ENCODE measurements at places on chromosomes 7 and 10.
A peak's percentile ranks its signal among the peaks of the same experiment; 100 is the strongest.

DNA sequence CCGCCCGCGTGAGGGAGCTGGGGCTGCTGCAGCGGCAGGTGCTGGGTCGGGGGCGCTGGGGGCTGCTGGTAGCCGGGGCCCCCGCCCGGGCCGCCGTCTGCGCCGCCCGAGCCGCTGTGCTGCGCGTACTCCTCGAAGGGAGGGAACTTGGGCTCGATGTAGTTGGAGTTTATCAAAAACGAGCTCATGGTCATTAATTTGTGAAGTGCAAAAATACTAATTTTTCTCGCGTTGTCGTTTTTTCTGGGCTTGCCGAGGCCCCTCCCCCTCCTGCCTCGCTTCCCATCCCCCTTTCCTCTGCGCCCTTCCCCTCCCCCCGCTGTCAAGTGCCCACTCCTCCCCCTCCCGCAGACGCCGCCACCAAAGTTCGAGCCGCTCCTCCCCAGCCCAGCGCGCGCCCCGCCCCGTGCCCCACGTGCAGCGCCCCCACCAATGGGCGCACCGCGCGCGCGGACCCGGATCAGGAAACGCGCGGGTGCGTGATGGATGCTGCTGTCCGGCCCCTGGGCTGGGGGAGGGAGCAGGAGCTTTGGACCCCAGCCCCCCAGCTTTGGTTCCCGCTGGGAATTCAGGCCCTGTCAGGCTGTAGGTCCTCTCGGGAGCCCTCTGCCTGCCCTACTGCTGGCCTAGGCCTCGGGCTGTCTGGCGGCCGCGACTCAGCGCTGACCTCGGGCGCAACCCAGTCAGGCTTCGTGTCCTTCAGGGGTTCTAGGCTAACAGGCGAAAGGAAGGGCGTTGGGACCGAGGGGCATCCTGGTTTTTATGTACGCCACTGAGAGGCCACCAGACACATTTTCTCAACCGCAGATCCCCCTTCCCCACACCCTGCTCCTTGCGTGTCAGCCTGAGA lies at the start of gene HOXA4:
Gene HOXA4, minus strand, starts transcription at position 218 of the 850 bp plus-strand sequence. Its CDS starts 24 bp downstream, at position 194.
- DNase-seq = peak; percentile 92

DNA sequence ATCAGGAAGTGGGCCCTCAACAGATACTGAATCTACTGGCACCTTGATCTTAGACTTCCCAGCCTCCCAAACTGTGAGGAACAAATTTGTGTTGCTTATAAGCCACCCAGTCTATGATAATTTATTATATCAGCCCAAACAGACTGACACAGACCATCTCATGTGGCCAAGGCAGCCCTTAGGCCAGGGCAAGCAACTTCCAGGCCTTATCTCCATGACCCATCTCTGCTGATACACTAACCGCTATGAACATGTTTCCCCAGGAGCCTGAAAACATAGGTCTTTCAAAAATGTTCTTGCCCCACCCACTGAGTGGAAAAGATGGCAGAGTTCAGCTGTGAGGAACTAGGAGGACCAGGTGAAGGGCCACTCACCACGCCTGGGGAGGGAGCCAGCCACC lies 3.2 kb upstream of the BLOC1S2 start:
- no peak for DNase-seq

- peak; percentile 12 for DNase-seq
Observed at GRCh38 chr10:48934672-48935501, 4.8 kb downstream of the LRRC18 start.

- DNase-seq = peak; percentile 72
Observed at GRCh38 chr10:62594093-62594520, 210.4 kb upstream of the ADO start.

DNA sequence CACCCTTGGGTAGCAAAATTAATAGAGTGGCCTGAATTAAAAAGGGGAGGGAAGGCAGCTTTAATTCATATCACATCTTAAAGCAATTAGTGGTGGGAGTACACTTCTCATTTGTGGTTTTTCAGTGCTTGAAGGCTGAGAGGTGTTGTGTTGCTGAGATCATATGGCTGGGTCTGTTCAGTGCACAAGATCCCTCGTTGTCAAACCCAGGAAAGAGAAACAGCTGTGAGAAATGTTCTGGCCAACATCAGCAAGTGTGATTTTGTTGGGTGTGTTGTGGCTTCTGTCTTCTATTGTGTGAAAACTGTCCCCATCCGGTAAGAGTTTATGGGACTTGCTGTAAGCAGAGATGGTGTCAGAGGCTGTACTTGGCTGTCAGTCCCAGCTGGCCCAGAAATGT lies 197.9 kb upstream of the BMPER start:
- no peak for DNase-seq

DNA sequence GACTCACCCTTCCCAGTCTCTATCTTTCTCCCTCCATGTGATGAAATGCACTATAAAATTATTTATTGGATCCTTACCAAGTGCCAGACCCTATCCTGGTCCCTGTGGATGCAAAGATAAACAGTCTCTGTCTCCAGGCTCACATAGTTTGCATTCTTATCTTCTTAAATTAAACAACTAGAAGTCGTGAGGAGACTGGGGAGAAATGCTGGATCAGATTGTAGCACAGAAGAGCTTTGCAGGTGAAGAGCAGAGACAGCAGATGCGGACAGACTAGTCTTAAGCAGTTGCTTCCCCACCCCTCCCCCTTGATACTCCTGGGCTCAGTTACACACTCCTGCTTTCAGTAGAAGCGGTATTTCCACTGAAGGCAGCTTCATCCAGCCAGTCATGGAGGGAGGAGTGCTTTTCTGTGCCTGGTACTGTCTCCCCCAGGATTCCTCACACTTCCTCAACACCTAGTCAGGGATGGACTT lies 20.8 kb upstream of the CDK1 start:
- DNase-seq = no peak

DNA sequence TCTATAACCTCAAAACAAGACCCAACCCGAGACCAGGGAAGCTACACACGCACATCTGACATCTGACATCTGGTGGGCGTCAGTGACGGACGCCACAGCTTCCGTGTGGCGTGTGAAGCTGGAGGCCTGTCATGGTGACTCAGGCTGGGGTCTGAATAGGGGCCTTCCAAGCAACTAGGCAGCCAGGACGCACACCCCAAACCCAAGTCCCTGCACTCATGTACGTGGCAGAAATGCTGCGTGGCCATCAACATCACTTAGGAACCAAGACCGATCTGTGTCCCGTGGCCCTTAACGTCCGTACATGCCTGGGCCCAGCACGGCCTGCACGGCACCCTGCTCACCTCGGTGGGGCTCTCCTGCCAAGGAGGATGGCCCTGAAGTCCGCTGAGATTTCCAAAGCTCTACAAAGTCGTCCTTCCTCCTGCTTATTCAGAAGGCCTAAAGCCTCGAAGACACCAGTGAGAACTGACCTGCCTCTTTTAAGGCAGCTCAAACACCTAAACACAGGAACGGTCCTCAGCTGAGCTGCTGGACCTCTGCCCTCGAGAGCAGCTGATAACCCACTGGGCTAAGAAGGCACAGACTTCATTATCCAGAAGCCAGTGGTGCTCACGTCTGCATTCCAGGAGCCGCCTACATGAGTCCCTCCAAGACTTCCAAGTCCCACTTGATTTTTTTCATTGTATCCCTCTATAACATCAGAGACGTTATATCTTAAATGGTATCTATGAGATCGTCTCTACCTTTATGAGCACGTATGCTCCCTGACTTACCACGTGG lies 82.5 kb downstream of the DIP2C start:
- DNase-seq = no peak

GRCh38 chr7:25694699-25695098 lies 457.3 kb upstream of the NFE2L3 start:
- DNase-seq = peak; percentile 1

DNA sequence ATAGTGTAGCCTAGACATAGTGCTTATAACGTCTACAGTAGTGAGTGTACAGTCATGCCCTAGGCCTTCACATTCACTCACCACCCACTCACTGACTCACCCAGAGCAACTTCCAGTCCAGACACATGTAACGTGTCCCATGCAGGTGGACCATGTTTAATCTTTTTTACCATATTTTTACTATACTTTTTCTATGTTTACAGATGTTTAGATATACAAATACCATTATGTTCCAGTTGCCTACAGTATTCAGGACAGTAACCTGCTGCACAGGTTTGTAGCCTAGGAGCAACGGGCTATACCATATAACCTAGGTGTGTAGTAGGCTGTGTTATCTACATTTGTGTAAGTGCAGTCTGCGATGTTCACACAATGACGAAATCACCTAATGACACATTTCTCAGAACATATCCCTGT lies 11.0 kb downstream of the MPP7 start:
- peak; percentile 82 for DNase-seq

- DNase-seq = peak; percentile 5
Observed at GRCh38 chr7:20146451-20146850, 70.7 kb downstream of the MACC1 start.

DNA sequence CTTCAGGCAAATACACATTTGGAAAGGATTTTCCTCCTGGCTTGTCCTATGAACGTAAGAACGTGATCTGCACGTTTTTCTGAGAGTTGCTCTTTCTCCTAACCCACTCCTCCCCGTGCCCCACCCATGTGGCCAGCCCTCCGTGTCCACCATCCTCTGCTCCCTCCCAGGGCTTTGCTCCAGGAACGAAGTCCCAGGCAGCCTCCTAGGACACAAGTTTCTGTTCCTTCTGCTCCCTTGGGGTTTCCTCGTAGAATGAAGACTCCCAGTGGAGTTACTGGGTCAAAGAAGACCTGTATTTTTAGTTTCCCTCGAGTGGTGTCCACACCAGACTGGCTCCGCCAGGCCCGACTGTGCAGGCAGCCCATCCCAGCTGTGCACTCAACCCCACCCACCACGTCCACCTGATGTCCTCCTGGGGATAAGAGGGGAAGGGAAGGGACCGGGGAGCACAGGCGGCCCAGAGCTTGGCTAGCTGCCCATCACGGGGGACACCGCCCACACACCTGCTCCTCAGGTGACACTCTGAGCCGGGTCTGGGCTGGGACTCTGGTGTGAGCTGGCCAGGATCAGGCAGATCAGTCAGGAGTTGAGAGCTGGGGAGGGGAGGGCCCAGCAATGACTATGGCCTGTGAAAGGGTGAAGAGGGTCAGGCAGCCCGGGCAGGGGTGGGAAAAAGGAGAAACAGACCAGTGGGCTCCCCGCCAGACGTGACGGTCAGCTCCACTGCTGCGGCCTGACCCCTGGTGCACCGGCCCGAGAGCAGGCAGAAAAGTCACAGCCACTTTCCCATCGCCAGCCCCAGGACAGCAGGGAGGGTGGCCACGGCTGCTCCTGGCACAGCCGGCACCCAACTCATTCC lies 54.3 kb upstream of the PPP2R2D start:
- DNase-seq = no peak

GRCh38 chr10:130359711-130360110 lies 223.5 kb downstream of the GLRX3 start:
- no peak for DNase-seq

- peak; percentile 22 for DNase-seq
Observed at GRCh38 chr7:33591490-33591889, 313.8 kb upstream of the BMPER start.

- DNase-seq = peak; percentile 29
Observed at GRCh38 chr10:62614389-62615157, 189.9 kb upstream of the ADO start.

DNA sequence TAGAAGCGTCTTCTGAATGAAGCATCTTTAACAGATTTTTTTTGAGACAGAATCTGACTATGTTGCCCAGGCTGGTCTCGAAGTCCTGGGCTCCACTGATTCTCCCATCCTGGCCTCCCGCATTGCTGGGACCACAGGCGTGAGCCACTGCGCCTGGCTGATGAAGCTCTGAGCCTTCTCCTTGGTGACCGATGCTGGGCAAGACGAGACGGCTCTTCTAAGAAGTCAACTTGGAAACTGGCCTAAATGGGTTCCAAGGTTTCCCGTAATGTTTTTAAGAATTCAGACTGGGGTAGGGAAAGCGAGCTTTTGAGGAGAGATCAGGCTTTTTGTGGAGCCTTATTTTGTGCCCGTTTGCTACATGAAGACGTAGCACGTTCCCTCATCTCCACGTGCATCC lies 224.5 kb downstream of the ZMYND11 start:
- no peak for DNase-seq

DNA sequence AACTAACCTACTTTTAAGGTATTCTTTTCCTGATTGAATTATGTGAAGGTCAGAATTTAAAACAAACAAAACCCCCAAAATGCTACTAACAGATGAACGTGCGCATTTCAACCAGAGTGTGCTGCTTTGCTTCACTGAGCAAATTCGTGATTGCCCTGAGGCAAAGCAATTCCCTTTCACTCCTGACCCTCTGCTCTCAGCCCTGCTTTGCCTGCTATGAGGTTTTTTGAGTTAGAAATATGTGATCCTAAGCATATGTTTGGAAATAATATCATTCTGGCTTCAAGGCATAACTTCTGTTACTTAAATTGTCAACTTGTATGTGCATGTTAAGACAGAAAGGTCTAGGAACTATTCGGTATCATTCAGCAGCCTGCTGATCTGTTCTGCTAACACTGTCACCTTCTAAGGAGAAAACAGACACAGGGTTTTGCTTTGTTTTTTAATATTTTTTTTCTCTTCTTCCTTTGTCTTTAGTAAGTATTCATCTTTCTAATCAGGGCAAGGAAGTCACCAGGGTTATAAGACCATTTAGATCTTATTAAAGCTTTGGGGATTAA lies 124.2 kb downstream of the GNAT3 start:
- DNase-seq = no peak

DNA sequence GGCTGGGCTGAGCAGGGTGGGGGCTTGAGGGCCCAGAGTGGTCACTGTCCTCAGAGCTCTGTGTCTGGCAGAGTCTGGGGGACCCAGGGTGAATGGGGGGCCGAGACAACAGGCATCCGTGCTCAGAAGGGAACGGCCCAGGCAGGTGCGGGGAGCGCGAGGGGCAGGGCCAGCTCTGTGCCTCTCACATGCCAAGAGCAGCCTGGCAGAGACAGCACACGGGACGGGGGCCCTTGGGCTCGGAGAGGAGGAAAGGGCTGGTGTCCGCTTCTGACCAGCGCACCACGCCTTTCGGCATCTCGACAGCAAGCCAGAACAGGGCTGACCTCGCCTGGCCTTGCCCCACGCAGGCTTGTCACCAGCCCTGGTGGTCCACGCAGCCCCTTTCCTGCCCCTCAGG lies 13.4 kb downstream of the AMZ1 start:
- DNase-seq = no peak

DNA sequence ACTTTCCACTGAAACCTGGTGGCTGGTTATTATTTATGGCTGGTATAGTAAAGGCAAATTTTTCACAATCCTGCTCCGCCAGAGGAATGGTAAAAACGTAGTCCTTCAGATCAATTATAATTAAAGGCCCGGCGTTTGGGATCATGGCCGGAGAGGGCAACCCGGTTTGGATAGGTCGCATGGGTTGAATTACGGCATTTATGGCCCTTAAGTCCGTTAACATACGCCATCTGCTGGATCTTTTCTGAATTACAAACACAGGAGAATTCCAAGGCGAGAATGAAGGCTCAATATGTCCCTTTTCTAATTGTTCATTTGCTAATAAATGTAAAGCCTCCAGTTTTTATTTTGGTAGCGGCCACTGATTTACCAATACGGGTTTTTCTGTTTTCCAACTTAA lies 11.3 kb upstream of the TAS2R3 start:
- DNase-seq = no peak

DNA sequence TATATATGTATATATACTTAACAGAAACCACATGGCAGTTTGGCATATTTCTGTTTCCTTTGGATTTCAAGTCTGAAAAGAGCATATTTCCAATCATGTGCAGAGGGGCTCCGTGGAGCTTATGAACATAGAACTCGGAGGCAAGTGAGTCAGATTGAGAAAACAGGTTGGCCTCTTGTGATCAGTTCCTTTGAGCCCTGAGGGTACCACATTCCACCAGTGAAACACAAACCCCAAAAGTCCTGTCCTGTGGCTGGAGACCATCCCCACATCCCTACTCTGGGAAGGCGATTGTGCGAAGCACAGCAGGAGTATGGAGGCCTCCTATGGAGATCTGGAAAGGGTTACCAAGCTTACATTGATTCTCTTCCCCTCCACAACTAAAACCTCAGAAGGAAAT lies 196.7 kb upstream of the TMEM72 start:
- peak; percentile 23 for DNase-seq

- no peak for DNase-seq
Observed at GRCh38 chr7:72007018-72007417, 405.1 kb downstream of the CALN1 start.
